GM23248 (cell line): ENCODE measurements at places on chromosomes 4 and X. TPM values are rescaled to one million over a fixed set of nuclear protein-coding genes. Genes with fewer than 3 reads are reported as not detected.
A peak's percentile ranks its signal among the peaks of the same experiment; 100 is the strongest.

DNA sequence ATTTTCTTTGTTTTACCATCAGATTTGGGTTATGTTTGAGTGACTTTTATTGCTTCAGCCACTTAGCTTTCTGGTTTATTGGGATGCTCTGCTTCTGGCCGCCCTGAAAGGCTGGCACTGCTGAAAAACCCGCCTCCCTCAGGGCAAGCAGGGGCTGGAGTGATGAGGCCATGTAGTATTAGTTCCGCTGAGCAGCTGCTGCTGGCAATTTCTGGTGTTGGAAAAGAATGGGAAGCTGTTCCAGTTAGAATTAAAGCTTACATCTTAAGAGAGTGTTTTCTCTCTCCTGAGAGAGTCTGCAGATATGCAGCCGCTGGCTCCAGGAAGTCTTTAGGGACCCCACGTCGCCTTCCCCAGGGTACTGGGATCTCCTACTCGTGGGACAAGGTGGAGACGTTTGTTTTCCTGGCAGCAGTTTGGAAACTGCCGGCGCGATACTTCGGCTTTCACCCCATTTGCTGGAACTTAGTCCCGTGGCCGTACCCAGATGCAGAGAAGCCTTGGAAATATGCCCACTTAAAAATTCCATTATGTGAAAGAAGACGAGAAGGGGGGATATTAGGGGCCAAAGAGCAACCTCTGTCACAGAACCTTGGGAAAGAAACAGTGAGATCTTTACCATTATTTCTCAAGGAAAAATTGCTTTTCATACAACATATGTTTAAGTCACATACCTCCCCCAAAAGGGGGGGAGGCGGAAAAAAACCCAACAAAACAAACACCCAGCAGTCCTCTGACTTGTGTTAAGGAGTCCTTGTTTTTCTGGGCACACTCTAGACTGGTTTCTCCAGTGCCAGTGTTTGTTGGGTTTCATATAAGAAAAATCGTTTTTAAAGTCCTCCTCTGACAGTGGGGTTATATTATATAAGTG lies 72.6 kb downstream of the TMEM131L start:
- DNase-seq = peak; percentile 53
- peaks cover 29% of the 10 kb centered on the region for H3K4me1 ChIP-seq
- H3K36me3 ChIP-seq = no peaks in the 10 kb centered on the region
- H3K27me3 ChIP-seq = no peaks in the 10 kb centered on the region
- no peak overlapping the region for H3K27ac ChIP-seq

DNA sequence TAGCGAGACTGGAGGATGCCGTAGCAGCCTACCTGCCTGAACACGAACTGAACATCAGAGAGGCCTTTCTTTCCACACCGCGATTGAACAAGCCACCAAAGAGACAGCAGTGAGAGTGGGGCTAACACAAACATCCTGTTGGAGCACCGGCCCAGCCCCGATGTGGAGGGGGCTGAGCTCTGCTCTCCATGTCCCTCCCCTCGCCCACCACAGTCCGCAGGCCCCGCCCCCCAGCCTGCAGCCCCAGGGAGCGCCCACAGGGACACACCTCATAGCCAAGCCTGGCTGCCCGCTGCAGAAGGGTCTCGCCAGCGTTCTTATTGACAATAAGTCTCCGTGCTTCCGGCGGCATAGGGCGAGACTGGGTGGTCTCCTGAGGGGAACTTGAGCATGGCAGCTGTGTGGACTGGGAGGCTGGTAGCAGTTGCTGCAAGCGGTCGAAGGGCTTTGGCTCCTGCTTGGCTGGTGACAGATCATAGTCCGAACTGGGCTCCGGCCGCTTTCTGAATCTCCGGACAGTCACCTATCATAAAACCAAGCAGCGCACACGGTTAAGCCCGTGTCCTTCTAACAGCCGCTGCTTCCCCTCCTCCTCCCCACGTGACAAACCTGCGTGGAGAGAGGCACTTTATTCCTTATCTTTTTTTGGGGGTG lies 35.8 kb downstream of the BCOR start:
- no peak overlapping the region for H3K4me3 ChIP-seq
- no peaks in the 10 kb centered on the region for H3K4me1 ChIP-seq
- no peaks in the 10 kb centered on the region for H3K36me3 ChIP-seq
- DNase-seq = no peak
- H3K27ac ChIP-seq = no peak overlapping the region
- no peaks in the 10 kb centered on the region for H3K27me3 ChIP-seq

DNA sequence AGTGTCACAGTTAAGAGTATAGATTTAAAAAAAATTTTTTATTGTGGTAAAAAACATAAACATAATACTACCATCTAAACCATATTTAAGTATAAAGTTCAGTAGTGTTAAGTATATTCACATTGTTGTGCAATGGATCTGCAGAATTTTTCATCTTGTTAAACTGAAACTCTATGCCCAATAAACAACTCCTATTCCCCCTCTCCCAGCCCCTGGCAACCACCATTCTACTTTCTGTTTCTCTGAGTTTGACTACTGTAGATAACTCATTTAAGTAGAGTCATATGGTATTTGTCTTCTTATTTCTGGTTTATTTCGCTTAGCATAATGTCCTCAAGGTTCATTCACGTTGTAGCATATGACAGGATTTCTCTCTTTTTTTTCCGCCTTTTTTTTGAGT lies 112.4 kb downstream of the PTTG2 start:
- H3K27me3 ChIP-seq = no peaks in the 10 kb centered on the region
- H3K4me1 ChIP-seq = peaks cover 28% of the 10 kb centered on the region
- no peak overlapping the region for H3K27ac ChIP-seq
- no peaks in the 10 kb centered on the region for H3K36me3 ChIP-seq
- H3K4me3 ChIP-seq = no peak overlapping the region

ELF4 gene
- 16.5 and 19.2 TPM in 2 replicates for total RNA-seq

UGT2B17 gene
- not detected in 2 replicates for total RNA-seq

IQCM gene
- 0.11 TPM in 1 of 2 replicates, not detected in the other for total RNA-seq
